ENCODE measurements at places on chromosomes 16 and 17. TPM values are rescaled to one million over a fixed set of nuclear protein-coding genes. Genes with fewer than 3 reads are reported as not detected.

The CLEC18A gene
- total RNA-seq, result 1.0 TPM

The C1QTNF1 gene
- 13.2 TPM for total RNA-seq

DNA sequence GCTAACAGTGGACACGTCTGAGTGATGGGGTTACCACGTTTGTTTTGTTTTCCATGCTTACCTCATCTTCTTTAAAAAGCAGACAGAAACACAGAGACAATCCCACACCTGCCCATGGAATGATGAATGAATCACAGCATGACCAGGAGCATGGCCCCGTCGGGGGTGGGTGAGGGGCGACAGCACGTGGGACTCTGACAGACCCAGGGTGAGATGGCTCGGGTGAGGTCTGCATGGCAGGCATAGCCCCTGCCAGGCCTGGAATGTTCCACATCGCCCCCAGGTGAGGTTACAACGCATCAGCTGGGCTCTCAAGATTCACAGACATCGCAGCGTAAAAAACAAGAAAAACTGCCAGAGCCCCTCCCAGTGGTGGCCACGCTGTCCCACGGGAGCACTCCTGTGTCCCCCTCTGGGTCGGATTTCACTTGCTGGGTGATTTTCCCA, 18.1 kb downstream of the SLC7A5 start:
- DNase-seq, result peak; percentile 69

GRCh38 chr17:76003915-76004314, 3.3 kb downstream of the CDK3 start:
- no peak for DNase-seq

- DNase-seq, result no peak
Measured at GRCh38 chr16:20803561-20804214, 2.6 kb downstream of the ERI2 start.

- DNase-seq, result peak; percentile 13
Measured at GRCh38 chr17:4448197-4448980, 14.6 kb downstream of the SPNS3 start.

DNA sequence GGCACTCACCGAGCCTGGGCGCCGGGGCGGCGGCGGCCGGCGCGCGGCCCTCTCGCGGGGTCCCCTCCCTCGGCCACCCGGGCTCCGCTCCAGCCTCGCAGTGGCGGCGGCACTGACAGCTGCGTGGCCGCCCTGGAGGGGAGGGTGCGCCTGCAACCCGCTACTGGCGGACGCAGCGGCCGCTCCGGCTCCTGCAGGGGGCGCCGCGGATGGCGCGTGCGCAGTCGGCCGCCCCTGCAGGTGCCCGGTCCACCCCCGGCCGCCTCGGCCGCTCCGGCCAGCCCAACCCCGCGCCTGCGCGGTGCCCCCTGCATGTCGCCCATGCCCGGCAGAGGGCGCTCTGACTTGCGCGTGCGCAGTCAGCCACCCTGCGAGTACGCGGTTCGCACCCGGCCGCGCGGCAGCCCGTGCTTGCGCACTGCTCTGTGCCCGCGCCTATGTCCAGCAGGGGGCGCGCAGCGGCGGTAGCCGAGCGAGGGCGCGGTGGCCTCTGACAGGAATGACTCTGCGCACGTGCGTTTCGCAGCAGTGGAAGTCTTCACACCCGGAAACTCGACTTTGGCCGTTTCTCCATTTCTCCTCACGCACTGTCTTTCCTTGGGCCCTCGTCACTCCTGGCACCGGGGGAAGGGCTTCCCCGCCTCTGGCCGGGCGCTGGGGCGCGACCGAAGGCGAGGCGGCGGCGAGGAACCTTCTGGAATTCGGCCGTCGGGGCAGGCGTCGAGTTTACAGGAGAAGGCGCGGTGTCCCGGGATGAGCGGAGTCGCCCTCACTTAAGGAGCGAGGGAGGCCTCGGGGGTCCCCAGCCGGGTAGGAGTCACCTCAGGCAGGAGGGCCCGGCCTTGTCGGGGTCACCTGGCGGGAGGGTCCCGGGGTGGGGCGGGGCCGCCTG, at the start of gene ABCA3:
TSS of gene ABCA3 (minus strand) at position 165 of the 892 bp plus-strand sequence. CDS start 14,262 bp downstream, outside the sequence.
- DNase-seq, result peak; percentile 89

DNA sequence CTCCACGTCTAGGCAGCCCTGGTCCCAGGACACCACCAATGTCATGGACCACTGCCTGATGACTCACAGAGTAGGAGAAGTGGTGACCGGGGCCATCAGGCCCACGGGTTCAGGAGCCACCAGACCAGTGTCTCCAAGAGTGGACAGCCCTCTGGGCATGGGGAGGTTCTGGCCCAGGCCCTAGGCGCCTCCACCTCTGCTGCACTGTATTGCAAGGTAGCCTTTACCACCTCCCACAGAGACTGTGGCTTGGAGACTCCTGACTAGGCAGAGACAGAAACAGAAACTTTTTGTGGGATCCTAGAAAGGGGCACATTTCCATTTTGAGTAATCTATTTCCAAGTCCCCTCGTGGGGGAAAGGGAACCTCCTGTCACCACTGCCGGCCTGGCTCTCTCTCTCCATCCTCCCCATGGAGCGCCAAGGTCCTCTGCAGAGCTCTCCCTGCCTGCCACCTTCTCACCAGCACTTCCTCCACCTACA, 2.9 kb downstream of the CDIP1 start:
- no peak for DNase-seq

DNA sequence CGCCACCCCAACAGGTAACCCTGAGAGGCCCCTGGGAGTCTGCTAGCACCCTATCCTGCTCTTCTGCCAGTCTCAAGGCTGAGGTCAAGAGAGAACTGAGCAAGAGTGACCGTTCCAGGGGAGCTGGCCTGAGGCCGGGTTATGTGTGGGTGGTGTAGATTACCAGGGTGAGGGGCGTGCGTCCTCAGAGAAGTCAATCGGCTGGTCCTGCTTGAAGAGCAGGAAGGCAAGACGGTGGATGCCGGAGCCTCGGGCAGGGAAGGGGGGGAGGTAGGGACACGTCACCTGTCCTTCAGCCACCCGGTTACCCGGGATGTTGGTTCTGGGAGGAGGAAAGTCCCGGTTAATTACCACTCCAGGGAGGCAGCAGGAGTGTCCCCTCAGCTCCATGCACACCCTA, 2.6 kb upstream of the TRIM65 start:
- DNase-seq, result no peak

The GPR179 gene
- not detected for total RNA-seq

The FOXO3B gene
- 6.8 TPM for total RNA-seq

DNA sequence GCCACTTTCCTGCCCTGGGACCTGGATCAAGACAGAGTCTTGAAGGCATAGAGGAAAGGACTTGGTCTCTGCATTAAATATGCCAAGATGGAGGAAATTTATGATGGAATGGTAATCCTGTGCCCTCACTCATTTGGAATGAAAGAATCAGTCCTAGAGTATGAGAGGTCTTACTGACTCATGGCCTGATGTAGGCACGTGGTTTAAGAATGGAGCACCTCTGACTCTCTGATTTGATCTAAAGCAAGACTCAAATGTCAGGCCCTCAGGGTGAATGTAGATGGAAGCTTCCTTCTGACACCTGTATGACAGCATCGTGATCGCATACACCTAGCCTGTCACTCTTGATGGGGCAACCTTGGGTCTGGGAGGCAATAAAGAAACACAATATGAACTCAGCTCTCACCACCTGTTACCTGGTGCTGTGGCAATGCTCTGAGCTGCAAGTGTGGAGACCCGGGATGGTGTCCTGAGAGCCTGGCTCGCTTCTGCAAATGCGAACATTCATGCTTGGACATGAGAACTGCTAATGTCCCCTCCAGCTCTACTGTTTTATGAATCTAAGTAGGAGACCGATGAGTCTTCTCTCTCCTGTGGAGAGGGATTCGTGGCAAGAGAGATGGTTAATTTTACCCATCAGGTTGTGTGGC, 229.9 kb downstream of the ABCC12 start:
- DNase-seq, result peak; percentile 77

The PNMT gene
- not detected for total RNA-seq

The PRCD gene
- total RNA-seq, result 1.2 TPM

The PRKAR1A gene
- total RNA-seq, result 261 TPM

- peak; percentile 63 for DNase-seq
Measured at GRCh38 chr17:41324180-41325075, 8.9 kb upstream of the KRTAP17-1 start.

GRCh38 chr16:54774768-54775167, 155.9 kb upstream of the IRX5 start:
- no peak for DNase-seq

DNA sequence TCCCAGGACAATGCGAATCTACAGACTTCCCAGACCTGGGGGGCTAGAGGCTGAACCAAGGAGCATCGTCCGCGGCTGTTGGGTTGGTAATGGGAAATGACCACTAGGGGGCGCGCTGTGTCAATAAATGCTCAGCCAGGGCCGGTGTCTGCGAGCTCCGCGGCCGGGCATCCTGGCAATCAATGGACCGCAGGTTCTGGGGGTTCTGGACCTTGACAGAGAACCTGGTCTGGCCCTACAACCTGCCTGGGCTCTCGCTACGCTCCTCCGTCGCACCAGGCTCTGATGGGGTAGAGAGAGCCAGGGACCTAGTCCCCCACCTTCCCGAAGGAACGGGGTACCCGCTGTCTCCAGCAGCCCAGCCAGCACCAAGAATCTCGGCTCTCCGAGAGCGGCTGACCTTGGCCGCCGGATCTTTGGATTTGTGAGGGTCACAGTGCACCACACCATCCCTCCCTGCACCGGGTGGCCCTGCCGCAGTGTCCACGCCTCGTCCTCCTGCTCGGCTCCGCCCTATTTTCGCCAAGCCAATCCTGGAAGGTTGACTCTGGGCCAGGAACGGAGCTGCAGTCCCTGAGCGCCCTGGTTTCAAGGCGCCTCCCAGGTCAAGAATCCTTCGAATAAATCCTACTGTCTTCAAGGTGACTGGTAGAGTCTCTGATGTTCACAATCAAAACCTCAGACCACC, 20.4 kb upstream of the BEAN1 start:
- DNase-seq, result peak; percentile 68

The RAB26 gene
- total RNA-seq, result 0.33 TPM

The CCL7 gene
- not detected for total RNA-seq

DNA sequence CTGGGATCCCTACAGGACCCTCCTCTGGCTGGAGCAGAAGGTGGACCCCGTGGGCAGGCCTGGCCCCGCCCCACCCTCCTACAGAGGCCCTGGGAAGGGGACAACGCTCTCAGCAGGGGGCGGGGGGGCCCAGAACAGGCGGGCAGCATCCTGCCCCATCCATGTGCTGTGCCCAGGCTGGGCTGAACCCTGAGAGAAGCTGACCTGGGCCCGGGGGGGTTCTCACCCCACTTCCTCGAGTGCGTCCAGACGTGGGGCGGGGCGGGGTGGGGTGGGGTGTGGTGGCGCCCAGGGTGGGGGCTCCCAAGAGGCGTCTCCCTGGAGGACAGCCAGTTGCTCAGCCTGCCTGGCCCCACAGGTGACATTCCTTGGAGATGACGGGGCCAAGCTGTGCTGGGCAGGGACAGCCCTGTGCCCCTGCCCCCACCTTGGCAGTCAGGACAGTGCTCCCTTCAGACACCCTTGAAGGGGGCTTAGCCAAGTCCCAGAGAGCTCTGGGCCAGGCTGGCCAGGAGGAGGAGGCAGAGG, 390 bp upstream of the UNC13D start:
- peak; percentile 38 for DNase-seq

DNA sequence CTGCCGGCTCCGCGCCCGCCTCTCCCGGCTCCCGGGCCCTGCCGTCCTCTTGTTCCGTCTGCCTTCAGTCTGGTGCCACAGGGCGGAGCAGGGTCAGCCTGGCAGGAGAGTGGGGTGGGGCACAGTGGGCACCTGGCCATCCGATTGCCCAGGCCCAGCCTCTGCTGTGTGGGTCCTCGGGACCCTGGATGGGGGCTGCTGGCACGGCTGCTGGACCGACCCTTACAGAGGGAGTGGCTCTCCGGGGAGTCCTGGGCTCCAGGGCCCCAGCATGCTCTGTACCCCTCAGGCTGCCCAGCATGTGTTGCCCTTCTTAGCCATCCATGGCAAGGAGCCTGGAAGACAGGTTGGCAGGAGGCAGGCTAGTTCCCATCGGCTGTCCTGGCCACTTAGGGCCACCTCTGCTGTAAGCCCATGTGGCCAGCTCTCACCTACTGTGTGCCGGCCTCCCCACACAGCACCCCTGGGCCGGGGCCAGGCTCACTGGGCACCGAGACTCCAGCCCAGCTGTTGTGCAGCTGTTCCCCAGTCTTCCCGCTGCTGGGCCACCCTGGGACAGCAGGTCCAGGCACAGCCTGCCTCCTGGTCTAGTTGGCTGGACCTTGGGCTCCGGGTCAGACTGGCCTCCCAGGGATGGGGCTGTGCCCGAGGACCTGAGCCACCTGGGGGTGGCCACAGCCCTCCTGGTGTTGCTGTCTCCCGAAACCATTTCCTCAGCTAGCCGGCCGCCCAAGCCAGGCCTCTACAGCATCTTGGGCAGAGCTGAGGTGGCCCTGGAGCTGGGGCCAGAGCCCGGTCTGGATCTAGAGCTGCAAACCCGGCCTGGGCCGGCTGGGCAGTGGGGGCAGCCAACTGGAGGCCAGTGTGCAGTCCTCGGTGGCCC, 24.9 kb downstream of the BAHCC1 start:
- DNase-seq, result no peak

DNA sequence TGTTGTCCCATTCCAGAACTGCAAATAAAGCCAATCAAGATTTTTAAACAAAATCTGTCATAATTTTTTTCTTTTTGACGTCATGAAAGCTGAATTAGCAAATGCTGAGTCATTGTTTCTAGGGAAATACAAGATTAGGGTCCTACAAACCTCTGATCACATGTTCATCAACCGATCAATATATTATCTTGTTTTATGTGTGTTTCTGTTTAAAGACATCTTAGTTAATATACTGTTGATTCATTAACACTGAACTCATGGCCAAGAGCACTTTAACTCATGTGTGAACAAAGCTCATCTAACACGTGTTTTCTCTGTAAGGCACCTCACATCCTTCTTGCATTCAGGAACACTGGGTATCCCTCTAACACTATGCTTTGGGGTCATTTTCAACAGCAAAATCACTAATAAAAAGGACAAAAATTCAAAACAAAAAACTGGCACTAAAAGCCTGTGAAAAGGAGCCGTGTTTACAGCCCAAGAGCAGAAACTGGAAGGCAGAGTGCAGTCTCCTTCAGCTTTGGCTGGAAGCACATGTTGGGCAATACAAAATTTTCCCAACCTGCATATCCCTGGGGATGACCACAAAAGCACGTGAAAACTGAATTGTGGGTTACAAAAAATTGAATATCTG, 102.5 kb downstream of the PARN start:
- peak; percentile 71 for DNase-seq

GRCh38 chr17:5942687-5943086, 127.5 kb upstream of the WSCD1 start:
- no peak for DNase-seq

- DNase-seq, result no peak
Measured at GRCh38 chr16:67154578-67155294, 3.9 kb upstream of the B3GNT9 start.

The TEKT3 gene
- total RNA-seq, result not detected

- no peak for DNase-seq
Measured at GRCh38 chr16:22296225-22297113, 740 bp upstream of the POLR3E start.

Measured in mammary epithelial cell (primary cell).